Lower lobe of right lung (tissue), 2 donors: ENCODE measurements at places on chromosomes 3 and 15.

- DNase-seq: no peak
Measured at GRCh38 chr3:170002231-170002630, 35.6 kb upstream of the GPR160 start.

- DNase-seq: no peak
Measured at GRCh38 chr3:71478568-71478967, 105.0 kb downstream of the FOXP1 start.

- DNase-seq: no peak
Measured at GRCh38 chr3:149199474-149199873, 22.2 kb downstream of the CP start.

- DNase-seq: no peak
Measured at GRCh38 chr3:33139996-33140395, 26.2 kb downstream of the CRTAP start.

GRCh38 chr3:156762631-156763185, 63.4 kb upstream of the LEKR1 start:
- DNase-seq: no peak

DNA sequence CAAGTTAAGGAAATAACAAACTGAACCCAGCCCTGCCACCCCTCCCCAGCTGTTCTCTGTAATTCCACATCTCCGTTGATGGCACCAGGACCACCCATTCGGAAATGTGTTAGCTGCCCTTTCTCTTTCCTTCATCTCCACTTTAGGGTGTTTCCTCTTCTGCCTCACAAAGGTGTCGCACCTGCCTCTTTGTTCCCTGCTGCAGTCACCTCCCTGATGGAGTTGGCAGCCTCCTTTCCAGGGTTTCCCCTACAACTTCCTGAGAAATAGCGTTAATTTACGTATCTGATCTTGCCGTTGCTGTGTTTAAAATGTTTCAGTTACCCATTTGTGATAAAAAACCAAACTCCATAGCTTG, 57.3 kb downstream of the GPR171 start:
- no peak for DNase-seq
